A549 treated with AZD2906 at 1 μM for 4 hours (cell line): ENCODE measurements at places on chromosomes 5 and 9. TPM values are rescaled to one million over a fixed set of nuclear protein-coding genes. Genes with fewer than 3 reads are reported as not detected.

LCN9 gene
- total RNA-seq: not detected in 5 replicates

BARX1 gene
- total RNA-seq: 7.3 to 12.4 TPM (median 11.5 TPM) in 5 replicates

GPRIN1 gene
- 8.2 to 9.6 TPM (median 9.2 TPM) in 5 replicates for total RNA-seq

SPINK7 gene
- not detected in 5 replicates for total RNA-seq

ACOT12 gene
- total RNA-seq: 0.10 TPM in 1 of 5 replicates, not detected in the others

RNF180 gene
- 0.18 to 0.38 TPM (median 0.29 TPM) in 5 replicates for total RNA-seq

NMUR2 gene
- total RNA-seq: 0.08 to 0.17 TPM (median 0.09 TPM) in 5 replicates

C5orf34 gene
- total RNA-seq: 3.6 to 5.4 TPM (median 4.2 TPM) in 5 replicates

GDF9 gene
- total RNA-seq: 0.19 to 0.31 TPM (median 0.25 TPM) in 5 replicates

EEIG1 gene
- 36.3 to 51.9 TPM (median 38.3 TPM) in 5 replicates for total RNA-seq

SH3PXD2B gene
- total RNA-seq: 16.2 to 19.7 TPM (median 19.4 TPM) in 5 replicates

SLC34A3 gene
- total RNA-seq: 0.03 to 0.15 TPM (median 0.10 TPM) in 4 of 5 replicates, not detected in the other

SPATA31C1 gene
- not detected in 5 replicates for total RNA-seq

PDZD2 gene
- total RNA-seq: 0.39 to 0.57 TPM (median 0.42 TPM) in 5 replicates

OTP gene
- total RNA-seq: 0.03 to 0.12 TPM (median 0.09 TPM) in 5 replicates

PCDHGC3 gene
- 5.0 to 6.6 TPM (median 5.7 TPM) in 5 replicates for total RNA-seq

PCDHA11 gene
- total RNA-seq: 0.04 to 0.24 TPM (median 0.08 TPM) in 5 replicates

ARL15 gene
- 3.4 to 6.0 TPM (median 3.7 TPM) in 5 replicates for total RNA-seq
